ELF-1 (cell line): ENCODE measurements at places on chromosomes 5 and 9.
A peak's percentile ranks its signal among the peaks of the same experiment; 100 is the strongest.

GRCh38 chr5:38546691-38547146, 9.7 kb downstream of the LIFR start:
- no peak for DNase-seq

DNA sequence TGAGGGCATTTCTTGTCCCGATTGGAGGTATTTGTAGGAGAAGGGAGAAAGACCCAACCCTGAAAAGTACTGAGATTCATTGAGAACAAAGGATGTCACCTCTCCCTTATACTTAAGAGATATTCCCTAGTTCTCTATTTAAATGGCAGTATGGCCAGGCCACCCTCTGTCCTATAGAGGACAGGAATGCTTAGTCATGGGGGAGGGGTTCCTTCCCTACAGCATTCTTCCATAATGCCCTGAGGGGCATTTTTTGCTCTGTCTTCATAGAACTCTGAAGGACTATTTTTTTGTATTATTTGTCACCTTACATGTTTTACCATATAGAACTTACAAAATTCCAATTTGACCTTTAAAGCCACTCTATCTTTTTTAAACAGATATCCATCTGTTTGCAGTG, 176.3 kb downstream of the TMEM161B start:
- peak; percentile 79 for DNase-seq

DNA sequence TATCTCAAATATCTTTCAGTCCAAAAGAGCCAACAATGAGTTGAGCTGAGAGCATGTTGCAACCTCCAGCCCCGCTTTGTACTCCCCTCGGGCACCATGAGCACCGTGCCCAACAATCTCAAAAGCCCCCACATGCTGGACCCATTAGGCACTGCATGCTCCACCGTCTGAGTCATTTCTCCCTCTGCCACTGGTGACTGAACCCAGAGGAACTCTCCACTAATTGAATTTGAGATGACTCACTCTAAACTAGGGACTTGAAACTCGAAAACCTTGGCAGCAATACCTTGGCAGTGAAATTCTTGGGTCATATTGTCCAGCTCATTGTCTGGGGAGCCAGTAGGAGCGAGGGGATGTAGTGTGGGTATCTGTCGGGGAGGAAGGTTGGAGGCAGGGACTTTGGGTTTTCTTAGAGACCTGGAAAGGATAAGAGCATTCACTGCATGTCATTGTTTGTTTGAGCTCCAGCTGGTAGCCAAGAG, 49.9 kb upstream of the SLIT3 start:
- peak; percentile 44 for DNase-seq

GRCh38 chr9:109064963-109065702, 51.8 kb upstream of the CTNNAL1 start:
- no peak for DNase-seq

GRCh38 chr5:10423022-10423421, 18.7 kb upstream of the ROPN1L start:
- DNase-seq = no peak

- DNase-seq = no peak
These were observed 14.5 kb downstream of the EDIL3 start for GRCh38 chr5:84370176-84370575.

DNA sequence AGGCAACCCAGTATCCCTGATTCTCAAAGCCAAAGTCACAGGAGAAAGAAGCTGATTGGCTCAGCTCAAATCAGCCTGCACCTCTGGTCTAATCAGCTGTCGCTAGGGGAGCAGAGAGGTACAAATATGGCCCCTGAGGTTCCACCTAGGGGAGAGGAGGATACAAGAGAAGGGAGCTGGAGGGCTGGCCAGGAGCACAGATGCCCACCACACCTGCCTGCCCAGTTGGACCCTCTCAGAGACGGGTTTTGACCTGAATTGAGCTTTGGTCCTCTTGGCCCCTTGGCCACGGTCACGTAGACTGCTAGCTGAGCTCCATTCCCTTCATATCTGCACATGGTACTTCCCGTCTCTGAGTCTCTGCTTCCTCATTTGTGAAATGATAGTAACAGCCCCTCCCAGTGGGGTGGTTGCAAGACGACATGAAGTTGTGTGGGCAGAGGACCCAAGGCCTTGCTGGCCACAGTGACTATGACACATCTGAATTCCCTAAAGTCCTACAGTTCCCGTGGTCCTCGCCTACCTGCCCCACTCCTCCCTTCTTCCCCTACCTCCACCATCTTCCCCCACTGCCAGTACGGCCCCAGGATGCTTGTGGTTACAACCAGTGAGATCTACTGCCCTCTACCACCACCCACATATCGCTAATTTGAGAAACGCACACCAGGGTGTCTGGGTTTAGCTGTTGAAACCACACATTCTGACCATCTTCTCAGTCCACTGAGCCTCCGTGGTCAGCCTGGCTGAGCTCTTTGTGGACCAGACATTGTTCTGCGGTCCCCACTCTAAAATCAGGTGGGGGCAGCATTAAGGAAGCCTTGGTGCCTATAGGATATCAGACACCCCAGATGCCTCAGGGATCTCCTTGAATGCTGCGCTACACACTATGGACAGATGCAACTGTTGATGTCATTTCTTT, 60.3 kb upstream of the NEK6 start:
- no peak for DNase-seq

- no peak for DNase-seq
These were observed 151.8 kb upstream of the GPR151 start for GRCh38 chr5:146667633-146668272.

- DNase-seq = no peak
These were observed 7.5 kb downstream of the SYK start for GRCh38 chr9:90808890-90809685.

- peak; percentile 25 for DNase-seq
These were observed 33.1 kb upstream of the MYOT start for GRCh38 chr5:137834498-137835049.

DNA sequence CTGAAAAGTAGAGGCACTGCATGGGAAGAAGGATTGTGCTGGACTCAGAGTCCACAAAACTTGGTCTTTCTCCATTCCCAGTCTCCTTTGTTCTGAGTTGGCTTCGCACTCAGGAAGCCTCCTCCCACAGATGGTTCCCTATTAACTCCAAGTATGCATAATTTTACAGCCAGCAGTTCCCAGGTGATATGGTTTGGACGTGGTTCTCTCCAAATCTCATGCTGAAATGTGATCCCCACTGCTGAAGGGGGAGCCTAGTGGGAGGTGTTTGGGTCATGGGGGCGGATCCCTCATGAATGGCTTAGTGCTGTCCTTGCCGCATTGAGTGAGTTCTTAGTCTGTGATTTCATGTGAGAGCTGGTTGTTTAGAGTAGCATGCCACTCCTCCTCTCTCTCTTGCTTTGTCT, 86.6 kb downstream of the FEM1C start:
- DNase-seq = no peak

- DNase-seq = no peak
These were observed 167.7 kb upstream of the RASA1 start for GRCh38 chr5:87099968-87100367.

- DNase-seq = peak; percentile 81
These were observed 2.9 kb downstream of the WDR38 start for GRCh38 chr9:124855944-124856765.

GRCh38 chr9:108040783-108041182, 551.2 kb upstream of the KLF4 start:
- no peak for DNase-seq

DNA sequence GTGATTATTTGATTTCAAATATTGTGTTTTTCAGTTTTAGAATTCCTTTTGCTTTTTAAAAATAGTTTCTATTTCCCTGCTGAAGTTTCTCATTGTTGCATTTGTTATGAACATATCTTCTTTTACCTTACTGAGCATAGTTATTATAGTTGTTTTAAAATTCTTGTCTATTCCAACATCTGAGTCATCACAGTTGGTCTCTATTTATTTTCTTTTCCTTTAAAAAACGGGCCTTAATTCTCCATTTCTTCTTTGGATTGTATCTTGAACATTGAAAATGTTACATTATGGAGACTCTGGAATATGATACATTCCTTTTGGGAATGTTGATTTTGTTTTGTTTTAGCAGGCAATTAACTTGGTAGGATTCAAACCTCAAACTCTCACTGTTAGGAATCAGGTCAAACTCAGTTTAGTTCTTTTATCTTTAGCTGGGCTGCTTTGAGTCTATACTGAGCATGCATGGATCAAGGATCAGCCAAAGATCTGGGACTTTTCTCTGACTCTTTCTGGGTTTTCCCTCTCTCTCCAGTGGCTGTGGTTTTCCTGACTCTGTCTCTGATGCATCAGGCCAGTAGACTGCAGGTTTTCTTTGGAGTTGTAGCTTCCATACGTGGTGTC, 70.3 kb downstream of the TEK start:
- DNase-seq = no peak

DNA sequence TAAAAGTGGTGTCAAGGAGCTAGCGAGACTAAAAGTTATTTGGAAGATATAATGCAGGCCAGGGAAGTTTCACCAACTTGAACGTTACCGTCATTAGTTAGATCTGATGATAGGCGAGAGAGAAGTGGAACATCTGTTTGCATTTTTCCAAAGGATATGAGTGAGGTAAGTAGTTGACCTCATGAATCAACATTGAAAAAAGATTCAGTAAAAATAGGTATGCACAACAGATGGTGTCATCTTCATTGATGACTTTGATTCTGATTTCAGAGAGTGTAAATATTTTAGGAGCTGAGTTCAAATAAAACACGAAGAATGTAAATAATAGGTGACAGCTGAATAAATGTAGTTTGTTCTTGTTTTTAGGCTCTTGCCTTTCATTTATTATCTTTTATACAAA, 998.9 kb upstream of the CDH6 start:
- DNase-seq = no peak

DNA sequence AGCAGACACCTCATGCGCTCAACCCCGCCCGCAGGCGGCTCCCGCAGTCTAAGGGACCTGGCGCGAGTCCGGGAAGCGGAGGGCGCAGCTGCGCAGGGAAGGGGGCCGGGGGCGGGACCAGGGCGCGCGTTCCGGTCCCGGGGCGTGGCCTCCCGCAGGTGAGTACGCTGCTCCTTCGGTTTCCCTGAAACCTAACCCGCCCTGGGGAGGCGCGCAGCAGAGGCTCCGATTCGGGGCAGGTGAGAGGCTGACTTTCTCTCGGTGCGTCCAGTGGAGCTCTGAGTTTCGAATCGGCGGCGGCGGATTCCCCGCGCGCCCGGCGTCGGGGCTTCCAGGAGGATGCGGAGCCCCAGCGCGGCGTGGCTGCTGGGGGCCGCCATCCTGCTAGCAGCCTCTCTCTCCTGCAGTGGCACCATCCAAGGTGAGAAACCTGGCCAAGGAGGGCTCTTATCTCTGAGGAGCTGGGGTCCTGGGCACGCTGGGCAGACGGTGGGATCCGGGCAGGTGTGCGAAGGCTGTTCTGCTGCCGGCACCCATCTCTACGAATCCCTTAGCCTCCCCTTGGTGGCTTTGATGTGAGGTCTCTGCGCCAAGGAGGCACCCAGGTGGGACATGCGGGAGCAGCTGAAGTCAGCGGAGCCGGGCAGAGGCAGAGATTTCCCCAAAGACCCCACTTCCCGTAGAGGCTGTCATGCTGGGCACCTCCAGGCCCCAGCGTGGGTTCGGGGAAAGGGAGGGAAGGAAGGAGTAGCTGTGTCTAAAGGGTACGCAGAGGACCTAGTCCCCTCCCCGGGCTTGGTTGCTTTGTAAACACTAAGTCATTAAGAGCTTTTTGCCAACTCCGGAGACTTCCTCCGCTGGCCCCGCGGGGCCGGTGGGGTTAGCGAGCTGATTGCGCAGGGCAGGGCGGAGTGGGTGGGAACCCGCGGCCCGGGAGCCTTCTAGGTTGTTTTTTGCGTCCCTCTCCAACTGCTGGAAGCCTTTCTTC, at the start of gene F2RL1:
F2RL1 (plus strand) TSS at position 187 of the 988 bp plus-strand sequence; CDS start at position 340, 153 bp downstream.
- peak; percentile 97 for DNase-seq

- DNase-seq = no peak
These were observed 40.6 kb downstream of the ARHGAP26 start for GRCh38 chr5:142810743-142811290.

- no peak for DNase-seq
These were observed 326.7 kb upstream of the EFNA5 start for GRCh38 chr5:107997338-107997980.

- DNase-seq = no peak
These were observed 108.8 kb downstream of the ASTN2 start for GRCh38 chr9:117306032-117306431.

- DNase-seq = peak; percentile 55
These were observed 12.0 kb upstream of the ASS1 start for GRCh38 chr9:130432796-130433167.
